ENCODE measurements at places on chromosomes 7 and 10.

- no peak for DNase-seq
These were observed 61.6 kb upstream of the LBX1 start for GRCh38 chr10:101290881-101291280.

DNA sequence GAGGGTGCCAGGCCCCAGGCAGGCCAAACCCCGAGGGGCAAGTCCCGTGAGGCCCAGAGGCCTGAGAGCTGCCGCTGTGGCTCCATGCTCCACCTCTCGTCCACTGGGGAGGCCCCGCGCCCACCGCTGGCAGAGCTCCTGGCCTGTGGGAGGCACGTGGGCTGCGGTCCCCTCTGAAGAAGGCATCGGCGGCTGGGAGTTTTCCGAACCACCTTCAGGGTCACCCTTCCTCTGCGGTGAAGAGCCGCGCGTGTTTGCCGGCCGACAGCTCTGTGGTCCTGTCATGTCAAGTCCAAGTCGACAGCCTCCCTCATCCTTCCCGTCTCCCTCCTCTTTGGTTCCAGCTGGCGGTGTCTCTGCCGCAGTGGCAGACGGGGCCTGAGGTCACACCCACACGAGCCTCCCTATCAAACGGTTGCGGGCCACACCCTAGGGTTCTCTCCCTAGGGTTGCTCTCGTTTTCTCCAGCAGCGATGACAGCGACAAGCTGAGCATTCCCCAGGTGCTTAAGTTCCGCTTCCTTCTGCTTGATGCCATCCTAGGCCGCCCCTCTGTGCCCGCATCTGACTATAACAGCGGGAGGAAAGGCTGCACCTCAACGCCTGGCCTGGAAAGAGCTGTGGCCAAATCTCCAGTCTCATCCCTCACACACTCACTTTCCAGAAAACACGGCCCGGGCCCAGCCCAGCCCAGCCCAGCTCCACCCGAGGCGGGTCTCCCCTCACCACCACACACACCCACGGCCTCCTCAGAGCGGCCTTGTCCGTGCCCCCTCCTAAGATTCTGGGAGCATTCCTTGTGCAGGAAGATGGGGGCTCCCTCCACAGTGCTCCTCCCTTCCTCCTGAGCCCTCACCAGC, 185.0 kb downstream of the ELFN1 start:
- DNase-seq: no peak

- no peak for DNase-seq
These were observed 57.6 kb downstream of the ADCYAP1R1 start for GRCh38 chr7:31109751-31110150.

DNA sequence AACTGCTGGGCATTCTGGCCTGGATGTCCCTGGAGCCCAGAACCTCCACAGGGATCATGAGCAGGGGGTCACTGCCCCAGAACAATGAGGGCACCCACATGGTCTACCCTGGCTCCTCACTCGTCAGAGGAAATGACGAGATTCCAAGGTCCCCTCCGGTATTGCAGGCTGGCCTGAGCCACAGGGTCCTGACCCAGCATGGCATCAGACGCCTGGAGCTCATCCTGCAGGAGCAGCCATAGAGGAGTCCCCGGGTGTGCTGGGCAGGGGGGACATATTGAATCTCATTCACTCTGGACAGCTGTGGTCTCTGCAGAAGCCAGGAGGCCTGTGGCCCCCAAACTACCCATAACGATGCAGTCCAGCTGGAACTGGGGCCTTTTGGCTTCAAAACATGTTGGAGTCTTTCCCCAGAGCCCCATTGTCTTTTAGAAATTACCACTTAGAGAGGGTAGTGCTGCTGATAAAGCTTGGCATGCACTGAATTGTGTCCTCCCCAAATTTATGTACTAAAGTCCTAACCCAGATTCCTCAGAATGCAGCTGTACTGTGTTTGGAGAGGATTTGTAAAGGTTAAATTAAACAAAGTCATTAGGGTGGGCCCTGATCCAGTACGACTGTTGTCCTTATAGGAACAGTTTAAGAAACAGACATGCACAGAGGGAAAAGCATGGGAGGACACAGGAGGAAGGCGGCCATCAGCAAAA, 27.7 kb downstream of the ANXA8 start:
- DNase-seq: no peak

GRCh38 chr7:141381794-141382427, 169.3 kb upstream of the AGK start:
- DNase-seq: no peak

- no peak for DNase-seq
These were observed 112.6 kb downstream of the WDR37 start for GRCh38 chr10:1168763-1169162.

DNA sequence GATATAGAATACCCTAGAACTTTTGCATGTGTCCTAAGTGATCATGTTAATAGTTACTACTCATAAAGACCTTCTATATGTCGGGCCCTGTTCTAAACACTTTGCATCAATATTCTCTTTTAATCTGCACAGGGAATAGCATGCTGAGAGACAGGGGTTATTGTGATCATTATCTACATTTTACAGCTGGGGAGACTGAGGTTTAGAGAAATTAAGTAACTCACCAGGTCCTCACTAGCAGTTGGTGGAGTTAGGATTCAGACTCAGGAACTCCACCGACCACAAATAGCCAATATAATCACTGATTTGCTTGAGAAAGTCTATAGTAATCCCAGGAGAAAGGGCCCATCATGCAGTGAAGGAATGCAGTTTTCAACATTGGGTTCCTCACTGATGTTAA, 111.2 kb upstream of the ADO start:
- no peak for DNase-seq

- DNase-seq: no peak
These were observed 90.1 kb upstream of the BET1 start for GRCh38 chr7:94094298-94094697.

GRCh38 chr7:159034988-159035387, 109.7 kb downstream of the VIPR2 start:
- no peak for DNase-seq

DNA sequence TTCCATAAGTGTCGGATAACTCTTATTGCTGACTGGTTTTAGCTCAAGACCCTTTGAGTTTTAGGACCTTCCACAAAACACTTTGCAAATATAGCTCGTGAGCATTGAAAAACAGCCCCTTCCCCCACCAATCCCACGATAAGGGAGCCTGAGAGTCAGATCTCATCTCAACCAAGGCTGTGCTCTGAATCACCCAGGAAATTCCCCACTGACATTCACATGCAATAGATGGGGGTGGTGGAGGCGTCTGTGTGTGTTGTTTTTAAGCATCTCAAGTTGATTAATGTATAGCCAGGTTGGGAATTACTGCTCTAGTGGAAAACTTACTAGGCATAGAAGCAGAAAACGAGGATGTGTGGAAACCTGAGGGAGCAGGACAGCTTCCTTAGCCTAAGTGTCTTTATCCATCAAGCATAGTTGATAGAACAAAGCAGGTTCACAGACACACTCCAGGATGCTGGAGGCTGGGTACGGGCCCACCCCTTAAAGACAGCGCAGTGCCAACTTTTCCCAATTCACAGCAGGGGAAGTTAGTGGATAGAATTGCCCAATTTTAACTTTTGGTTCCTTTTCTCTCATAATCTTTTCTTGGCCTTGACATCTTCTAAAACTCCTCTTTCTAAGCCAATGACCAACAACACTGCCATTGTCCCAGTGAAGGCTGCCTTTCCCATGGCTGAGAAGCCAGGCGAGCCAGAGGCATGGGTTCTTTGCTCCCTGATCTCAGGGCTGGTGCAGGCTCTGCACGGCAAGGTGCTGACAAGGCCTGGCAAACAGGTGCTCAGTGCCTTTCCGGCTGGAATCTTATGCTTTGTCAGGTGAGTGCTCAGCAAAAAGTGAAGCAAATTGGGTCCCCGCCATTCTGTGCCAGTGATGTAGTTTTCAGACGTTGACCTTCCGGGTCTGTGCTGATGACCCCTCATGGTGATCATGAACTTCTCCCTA, 98.5 kb upstream of the INSIG1 start:
- DNase-seq: no peak

DNA sequence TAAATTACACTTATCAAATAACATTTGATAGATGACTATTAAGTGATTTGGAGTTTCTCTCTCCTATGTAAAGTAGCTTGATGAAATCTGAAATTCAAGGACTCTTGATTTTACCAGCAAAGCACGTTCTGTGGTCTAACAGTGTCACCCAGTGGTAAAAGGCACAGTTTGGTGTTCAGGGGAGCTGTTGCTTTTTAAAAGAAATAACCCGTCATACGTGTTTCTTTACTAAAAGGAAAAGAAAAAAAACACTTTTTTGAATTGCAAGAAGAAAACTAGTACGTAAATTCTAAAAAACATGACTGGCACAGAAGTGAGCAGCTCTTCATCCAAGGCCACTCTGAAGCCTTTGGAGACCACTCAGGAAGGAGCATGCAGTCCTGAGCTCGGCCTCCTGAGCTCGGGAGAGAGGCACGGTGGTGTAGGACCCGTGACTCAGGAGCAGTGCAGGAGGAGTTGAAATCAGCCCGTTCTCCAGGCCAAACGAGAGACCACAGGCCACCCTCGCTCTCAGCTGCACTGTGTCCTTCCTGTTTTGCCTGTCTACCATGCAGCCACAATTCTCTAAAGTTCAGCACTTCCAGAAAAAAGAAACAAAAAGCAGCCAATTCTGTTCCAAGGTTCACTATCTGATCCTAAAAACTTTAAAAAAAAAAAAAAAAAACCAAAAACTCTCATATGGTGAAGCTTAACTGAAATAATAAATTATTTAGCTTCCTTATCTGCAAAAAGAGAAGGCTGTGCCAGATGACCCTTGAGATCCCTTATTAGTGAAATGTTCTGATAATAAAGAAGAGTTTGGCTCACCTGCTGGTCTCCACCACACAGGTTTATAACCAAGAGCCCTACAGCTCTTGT, 212.6 kb upstream of the FRMD4A start:
- DNase-seq: no peak

DNA sequence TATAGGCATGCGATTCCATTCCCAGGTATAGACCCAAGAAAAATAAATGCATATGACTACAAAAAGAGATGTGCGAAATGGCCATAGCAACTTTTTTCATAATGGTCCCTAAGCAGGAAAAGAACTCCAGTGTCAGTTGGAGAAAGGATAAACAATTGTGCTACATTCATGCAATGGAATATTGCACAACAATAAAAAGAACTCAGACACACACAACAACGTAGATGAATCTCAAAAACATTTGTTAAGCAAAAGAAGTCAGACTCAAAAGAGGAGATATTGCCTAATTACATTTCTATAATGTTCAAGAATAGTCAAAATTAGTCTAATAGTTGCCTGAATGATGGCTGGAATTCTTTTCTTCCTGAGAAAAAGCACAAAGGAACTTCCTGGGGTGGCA, 141.1 kb upstream of the GLI3 start:
- no peak for DNase-seq

DNA sequence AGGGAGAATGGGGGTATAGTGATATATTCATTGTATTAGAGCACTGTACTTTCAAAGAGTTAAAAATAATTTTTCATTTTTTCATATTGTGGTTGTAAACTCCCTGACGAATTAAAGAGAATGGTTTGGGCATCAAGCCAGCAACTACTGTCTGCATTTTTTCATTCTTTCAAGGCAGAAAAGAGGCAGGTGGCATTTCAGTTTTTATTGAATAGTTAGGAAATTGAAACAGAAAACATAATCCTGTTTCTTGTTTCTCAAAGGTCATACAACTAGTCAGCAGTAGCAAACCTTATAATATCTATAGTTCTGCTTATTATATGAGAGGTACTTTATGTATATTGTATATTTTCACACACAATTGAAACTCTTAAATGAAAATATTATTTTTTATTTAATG, 303.9 kb upstream of the KCND2 start:
- peak; percentile 10 for DNase-seq

- DNase-seq: no peak
These were observed 90.5 kb upstream of the ZNF32 start for GRCh38 chr10:43739161-43739560.

DNA sequence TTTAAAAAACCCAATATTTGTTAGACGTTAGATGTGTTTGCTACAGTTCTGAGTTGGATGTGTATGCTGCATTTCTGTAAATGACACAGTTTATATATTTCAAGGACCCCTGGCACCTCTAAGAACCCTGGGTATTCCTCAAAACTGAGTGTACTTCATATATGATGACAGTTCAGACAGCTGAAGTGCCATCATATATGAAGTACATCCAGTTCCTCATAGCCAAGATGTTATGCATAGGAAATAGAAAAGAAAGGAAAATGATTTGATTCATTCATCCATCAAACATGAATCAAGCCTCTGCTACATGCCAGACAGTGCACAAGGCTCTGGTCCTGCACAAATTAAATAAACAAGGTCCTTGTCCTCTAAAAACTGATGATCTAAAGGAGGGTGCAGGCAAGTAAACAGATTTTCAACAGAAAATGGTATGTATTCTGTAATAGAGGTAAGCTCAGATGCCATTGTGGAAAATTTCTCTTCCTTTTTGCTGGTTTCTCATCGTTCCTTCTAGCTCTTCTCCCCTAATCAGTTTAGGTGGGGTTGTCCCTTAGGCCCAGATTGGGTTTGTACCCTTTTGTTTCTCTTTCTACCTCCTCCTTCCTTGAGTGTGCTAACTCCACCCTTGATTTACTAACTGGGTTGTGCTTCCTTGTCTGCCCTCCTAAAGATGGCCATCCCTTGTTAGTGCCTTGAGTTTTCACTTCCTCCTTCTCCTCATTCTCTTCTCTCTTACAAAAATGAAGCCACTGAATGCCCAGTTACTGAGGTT, 25.3 kb upstream of the SMIM30 start:
- DNase-seq: no peak

DNA sequence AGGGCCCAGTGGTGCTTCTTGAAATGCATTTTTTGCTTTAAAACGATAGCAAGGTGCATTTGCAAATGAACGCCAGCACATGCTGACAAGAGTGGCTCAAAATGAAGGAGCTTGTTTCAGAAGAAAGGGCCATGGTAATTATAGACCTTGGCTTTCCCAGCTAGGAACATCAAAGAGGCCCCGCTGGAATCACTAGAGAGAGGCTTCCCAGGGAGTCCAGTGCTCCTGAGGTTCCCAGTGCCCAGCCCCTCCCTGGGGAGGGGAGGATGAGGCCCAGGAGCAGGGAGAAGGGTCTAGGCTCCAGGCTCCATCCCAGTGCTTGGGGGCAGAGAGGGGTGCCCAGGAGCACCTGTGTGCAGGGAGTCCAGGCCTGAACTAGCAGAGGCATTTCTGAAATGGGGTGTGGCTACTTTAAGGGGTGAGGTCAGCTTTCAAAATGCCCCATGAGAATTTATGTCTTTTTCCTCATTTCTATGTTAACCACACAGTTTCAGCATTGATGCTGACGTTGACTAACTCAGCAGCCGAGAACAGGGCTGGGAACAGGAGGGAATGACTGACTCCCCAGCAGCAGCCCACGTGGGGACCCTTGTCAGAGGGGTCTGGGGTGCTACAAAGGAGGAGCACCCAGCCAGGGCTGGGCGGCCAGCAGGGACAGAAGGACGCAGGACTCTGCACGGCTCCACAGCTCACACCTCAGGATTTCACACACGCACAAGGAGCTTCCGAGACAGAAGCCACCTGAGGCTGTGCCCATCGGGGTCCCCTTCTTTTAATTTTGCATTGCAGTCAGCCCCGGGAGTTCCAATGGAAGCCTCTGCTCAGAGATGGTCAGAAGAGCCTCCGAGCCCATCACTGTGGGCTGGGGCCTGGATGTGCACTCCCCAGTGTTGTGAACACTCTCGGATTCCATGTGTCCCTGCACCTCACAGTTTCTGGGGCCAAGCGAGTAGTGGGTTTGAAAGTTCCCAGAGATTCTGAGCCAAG, 570.2 kb downstream of the PTPRN2 start:
- DNase-seq: no peak

- no peak for DNase-seq
These were observed 49.6 kb upstream of the FZD8 start for GRCh38 chr10:35691522-35692236.

All from NCI-H1105 (cell line).